ENCODE measurements at places on chromosomes 3 and 15. TPM values are rescaled to one million over a fixed set of nuclear protein-coding genes. Genes with fewer than 3 reads are reported as not detected.

The XXYLT1 gene
- total RNA-seq: 10.4 TPM

The CYP11A1 gene
- total RNA-seq: not detected

The CKMT1A gene
- total RNA-seq: 2.9 TPM

The NUP210 gene
- total RNA-seq: 41.1 TPM

The ALG1L2 gene
- not detected for total RNA-seq

The SLC22A13 gene
- total RNA-seq: not detected

The PAQR5 gene
- 97.0 TPM for total RNA-seq

The DNAH1 gene
- 0.81 TPM for total RNA-seq

The LRRC34 gene
- total RNA-seq: not detected

The CLRN1 gene
- not detected for total RNA-seq

The IL5RA gene
- not detected for total RNA-seq

The CP gene
- total RNA-seq: 4.5 TPM

The PIGZ gene
- 1.5 TPM for total RNA-seq

The P2RY14 gene
- not detected for total RNA-seq

The SI gene
- not detected for total RNA-seq

The TRIM59 gene
- 10.0 TPM for total RNA-seq

The CRELD1 gene
- 14.5 TPM for total RNA-seq

The ATP2B2 gene
- total RNA-seq: 0.09 TPM

The DPPA2 gene
- total RNA-seq: not detected

The GABRR3 gene
- not detected for total RNA-seq

The GBE1 gene
- total RNA-seq: 25.0 TPM

The RASL12 gene
- total RNA-seq: 0.11 TPM

The NRROS gene
- not detected for total RNA-seq

The MRPS25 gene
- 55.2 TPM for total RNA-seq

The SKOR1 gene
- total RNA-seq: 0.05 TPM

The SHISA5 gene
- total RNA-seq: 134 TPM

The MED12L gene
- 0.23 TPM for total RNA-seq

The NOX5 gene
- total RNA-seq: 0.30 TPM

The CILP gene
- total RNA-seq: 0.24 TPM

The GPR149 gene
- total RNA-seq: not detected

The LIPH gene
- 5.1 TPM for total RNA-seq

The SKIL gene
- 29.0 TPM for total RNA-seq

The ACTL6A gene
- 48.9 TPM for total RNA-seq

The ITIH1 gene
- total RNA-seq: not detected

The FBXO22 gene
- total RNA-seq: 80.3 TPM

All from A549 treated with Mapracorat at 1 μM for 4 hours (cell line).